ENCODE measurements at places on chromosomes 4 and X. TPM values are rescaled to one million over a fixed set of nuclear protein-coding genes. Genes with fewer than 3 reads are reported as not detected.

Gene SRPK3
- total RNA-seq: 3.6 TPM

Gene PFKFB1
- total RNA-seq: not detected

Gene CEP135
- 15.4 TPM for total RNA-seq

- no peak overlapping the region for H3K4me3 ChIP-seq
- H3K27ac ChIP-seq: no peak overlapping the region
- H3K36me3 ChIP-seq: no peaks in the 10 kb centered on the region
- no peaks in the 10 kb centered on the region for H3K4me1 ChIP-seq
Observed at GRCh38 chr4:73006286-73006990, 63.1 kb downstream of the COX18 start.

DNA sequence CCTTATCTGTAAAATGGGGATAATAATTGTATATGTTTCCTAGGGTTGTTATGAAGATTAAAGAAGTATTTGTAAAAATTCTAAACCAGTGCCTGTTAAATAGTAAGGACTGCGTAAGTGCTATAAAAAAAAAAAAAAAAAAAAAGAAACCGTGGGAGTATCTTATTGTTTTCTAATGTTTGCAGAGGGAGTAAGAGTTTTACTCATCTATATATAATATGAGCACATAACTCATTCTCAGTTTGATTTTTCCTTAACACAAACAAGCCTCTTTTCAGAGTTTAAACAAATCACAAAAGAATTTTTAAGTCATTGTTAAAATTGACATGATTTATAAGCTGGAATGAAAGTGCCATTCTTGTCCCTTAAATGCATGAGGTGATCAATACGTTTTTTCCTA, 104.9 kb downstream of the AMELX start:
- H3K4me1 ChIP-seq: no peaks in the 10 kb centered on the region
- no peak overlapping the region for H3K4me3 ChIP-seq
- H3K27ac ChIP-seq: no peak overlapping the region
- no peak for DNase-seq

GRCh38 chr4:3819210-3819919, 53.2 kb downstream of the ADRA2C start:
- no peak for DNase-seq
- H3K27me3 ChIP-seq: peaks cover 16% of the 10 kb centered on the region
- no peak overlapping the region for H3K4me3 ChIP-seq
- H3K4me1 ChIP-seq: no peaks in the 10 kb centered on the region
- no peak overlapping the region for H3K27ac ChIP-seq

Data from stomach (tissue), 19 donors.